Upper lobe of right lung (tissue), 1 donor: ENCODE measurements at places on chromosomes 6 and 20. TPM values are rescaled to one million over a fixed set of nuclear protein-coding genes. Genes with fewer than 3 reads are reported as not detected.

DNA sequence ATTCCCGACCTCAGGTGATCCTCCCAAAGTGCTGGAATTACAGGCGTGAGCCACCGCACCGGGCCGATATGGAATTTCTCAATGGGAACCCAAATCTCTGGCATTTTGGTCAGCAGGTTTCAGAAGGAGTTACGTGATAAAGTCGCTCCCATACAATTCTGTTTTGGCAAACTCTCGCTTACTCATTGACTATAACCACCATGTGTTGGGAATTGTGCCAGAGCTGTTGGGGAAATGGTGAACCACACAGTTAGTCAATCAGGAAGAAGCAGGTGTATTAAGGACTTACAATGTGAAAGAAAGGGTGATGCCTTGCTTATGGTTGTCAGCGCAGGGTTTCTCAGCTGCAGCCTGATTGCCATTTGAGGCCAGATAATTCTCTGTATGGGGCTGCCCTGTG is 410.5 kb downstream of the QKI start:
- H3K4me3 ChIP-seq = no peak overlapping the region
- H3K36me3 ChIP-seq = no peaks in the 10 kb centered on the region
- DNase-seq = no peak
- no peaks in the 10 kb centered on the region for H3K27me3 ChIP-seq

DNA sequence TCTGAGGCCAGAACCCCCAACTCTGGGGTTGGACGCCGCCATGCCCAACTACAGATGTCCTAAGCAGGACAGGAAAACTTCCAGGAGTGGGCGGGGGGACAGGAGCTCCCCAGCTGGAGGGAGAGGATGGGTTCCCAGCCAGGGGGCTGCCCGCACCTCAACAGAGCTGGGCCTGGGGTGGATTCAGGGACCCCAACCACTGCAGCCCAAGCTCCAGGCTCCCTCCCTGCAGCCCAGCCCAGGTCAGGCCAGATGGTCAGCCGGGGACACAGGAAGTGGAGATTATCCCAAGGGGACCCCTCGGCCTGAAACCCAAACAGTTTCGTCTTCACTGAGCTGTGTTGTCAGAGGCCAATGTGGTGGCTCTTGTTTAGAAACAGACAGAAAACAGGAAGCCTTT is 9.4 kb downstream of the LAMA5 start:
- H3K27me3 ChIP-seq = no peaks in the 10 kb centered on the region
- no peak for DNase-seq

- no peaks in the 10 kb centered on the region for H3K4me1 ChIP-seq
- DNase-seq = no peak
- no peaks in the 10 kb centered on the region for H3K36me3 ChIP-seq
These were observed 69.7 kb downstream of the SAMD5 start for GRCh38 chr6:147578159-147578558.

The ATAT1 gene
- 7.8 TPM for total RNA-seq

The POM121L2 gene
- not detected for total RNA-seq
